ENCODE measurements at places on chromosomes 11 and 22. TPM values are rescaled to one million over a fixed set of nuclear protein-coding genes. Genes with fewer than 3 reads are reported as not detected.
A peak's percentile ranks its signal among the peaks of the same experiment; 100 is the strongest.

- DNase-seq, result peak; percentile 42
Measured at GRCh38 chr11:72755713-72756285, 3.6 kb upstream of the ARAP1 start.

DNA sequence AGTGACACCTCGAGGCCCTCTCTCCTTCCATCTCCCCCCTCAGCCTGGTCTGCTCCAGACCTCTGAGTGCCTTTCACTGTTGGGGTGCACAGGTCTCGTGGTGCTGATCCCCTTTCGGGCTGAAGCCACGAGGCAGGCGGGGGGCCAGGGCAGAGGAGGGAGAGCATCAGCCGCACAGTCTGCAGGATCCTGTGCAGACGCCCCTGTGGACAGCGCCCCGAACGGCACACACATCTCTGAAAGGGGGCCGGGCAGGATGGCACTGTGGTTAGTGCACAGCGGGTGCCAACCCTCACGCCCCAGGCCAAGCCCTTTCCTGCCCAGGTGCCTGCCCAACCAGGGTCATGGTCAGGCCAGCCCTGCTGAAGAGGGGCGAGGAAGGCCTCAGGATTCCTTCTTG lies 56.7 kb downstream of the CACNA1I start:
- DNase-seq, result no peak

Gene LRRC56
- 0.08 TPM for total RNA-seq

GRCh38 chr11:74203966-74204365 lies 32.9 kb downstream of the PPME1 start:
- no peak for DNase-seq

GRCh38 chr11:27233654-27234042 lies 129.4 kb downstream of the CCDC34 start:
- DNase-seq, result peak; percentile 70

GRCh38 chr11:83831929-83832328 lies 545.8 kb upstream of the CCDC90B start:
- DNase-seq, result no peak

DNA sequence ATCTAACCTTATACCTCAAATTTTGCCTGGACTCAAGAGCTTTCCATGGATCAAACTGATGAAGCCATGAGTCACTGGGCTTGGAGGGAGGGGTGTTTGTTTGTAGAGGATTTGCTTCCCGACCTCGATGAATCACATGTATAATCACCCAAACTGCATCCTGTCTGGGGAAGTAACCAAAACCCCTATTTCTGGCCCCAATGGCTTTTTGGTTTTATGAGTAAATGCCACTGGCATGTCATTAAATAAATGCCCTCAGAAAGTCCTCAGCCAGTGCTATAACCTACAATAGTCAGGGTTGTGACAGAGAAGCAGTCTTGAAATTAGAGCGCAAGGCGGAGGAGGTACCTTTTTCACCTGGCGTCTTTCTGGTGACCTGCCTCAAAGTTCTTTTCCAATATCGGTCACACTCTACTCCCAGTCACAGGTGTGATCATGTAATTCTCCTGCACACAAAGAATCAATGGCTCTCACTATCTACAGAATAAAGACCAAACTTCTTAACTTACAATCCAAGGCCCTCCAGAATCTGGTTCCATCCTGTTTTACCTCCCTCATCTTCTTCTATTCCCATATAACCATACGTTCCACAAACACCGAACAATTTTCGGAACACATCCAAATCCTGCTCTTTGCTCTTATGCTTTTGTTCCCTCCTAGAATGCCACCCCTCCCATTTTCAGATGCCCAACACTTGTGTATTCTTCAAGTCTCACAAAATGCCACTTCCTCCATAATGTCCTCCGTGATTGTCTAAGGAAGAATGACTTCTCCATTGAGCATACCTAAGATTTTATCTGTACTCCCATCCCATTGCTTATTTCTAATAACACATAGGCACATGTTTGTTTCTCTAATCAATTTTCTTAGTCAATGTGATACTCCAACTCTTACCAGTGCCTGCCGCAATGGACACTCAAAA lies 81.3 kb upstream of the BLID start:
- peak; percentile 66 for DNase-seq

All from SJCRH30 (cell line).